ENCODE measurements at places on chromosomes 7 and 10.

- no peak for DNase-seq
Observed at GRCh38 chr10:45080331-45080730, 79.6 kb downstream of the ZNF22 start.

- DNase-seq = no peak
Observed at GRCh38 chr10:30857803-30858202, 173.9 kb downstream of the ZNF438 start.

- DNase-seq = no peak
Observed at GRCh38 chr7:89839329-89839728, 314.9 kb upstream of the STEAP1 start.

GRCh38 chr10:85212526-85212925 is 884.1 kb downstream of the CCSER2 start:
- no peak for DNase-seq

DNA sequence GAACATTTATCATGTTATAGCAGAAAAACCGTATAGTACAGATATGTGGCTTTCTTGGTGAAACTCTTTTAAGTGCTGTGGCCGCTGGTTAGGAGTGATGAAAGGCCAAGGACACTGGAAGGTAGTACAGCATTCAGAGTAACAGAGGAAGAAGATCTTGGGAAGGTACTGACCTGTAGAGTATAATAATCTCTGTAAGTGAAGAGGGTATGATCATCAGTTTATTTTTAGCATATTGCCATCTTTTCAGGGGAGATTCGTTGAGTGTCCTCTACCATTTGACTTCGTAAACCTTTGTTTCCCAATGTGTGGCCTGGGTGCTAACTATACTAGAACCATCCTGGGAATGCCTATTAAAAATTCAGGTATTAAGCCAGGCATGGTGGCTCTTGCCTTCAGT is 44.6 kb downstream of the WAC start:
- DNase-seq = no peak

GRCh38 chr10:82318534-82318933 is 443.5 kb downstream of the NRG3 start:
- no peak for DNase-seq

Measured in Panc1 (cell line).